ENCODE measurements at places on chromosomes 11 and 22.

GRCh38 chr22:44351685-44352377 lies 39.1 kb upstream of the SHISAL1 start:
- DNase-seq: no peak

DNA sequence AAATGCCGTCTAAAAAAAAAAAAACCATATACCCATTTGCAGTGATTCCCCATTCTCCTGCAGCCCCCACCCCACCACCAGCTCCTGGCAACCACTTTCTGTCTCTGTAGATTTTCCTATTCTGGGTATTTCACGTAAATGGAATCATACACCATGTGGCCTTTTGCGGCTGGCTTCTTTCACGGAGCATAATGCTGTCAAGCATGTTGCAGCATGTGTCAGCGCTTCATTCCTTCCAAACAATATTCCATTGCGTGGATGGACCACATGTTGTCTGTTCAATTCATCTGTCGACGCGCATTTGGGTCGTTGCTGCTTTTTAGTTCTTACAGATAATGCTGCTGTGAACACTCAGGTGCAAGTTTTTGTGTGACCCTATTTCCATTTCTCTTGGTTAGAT lies 14.8 kb upstream of the EMID1 start:
- peak; percentile 34 for DNase-seq

DNA sequence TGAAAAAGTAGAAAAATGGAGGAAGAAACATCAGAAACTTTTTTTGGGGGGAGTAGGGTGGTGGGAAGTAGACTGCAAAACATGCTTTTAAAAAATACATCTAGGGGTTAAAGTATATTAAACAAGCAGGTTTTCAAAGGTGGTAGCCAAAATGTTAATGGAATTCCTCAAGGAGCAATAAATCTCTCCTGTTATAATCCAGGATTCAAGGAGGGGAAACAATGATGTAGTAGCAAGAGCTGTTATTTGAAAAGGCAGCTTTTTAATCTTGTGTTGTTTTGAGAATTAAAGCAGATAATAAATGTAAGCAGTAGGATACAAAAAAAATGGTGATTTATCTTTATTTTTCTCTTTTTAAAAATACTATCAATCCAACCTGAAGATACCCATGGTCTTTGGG lies 736.5 kb upstream of the CCDC90B start:
- no peak for DNase-seq

DNA sequence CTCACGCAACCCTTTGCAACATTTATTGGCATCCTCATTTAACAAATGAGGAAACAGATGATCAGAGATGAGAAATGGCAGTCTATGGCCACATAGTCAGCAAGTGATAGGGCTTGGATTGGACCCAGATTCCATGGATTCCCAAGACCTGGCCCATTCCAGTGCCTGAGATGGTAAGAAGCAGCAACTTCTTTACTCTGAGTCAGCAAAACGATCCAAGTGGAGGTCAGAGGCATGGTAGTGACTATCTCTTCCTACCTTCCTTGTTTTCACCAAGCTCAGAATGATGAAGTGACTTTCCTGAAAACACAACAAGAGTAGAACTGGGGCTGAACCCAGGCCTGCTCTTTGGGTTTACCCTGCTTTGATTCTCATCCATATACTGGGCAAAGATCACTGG lies 293.1 kb downstream of the TENM4 start:
- no peak for DNase-seq
